NCI-H510A (cell line): ENCODE measurements at places on chromosomes 4 and X.
A peak's percentile ranks its signal among the peaks of the same experiment; 100 is the strongest.

- no peak for DNase-seq
Measured at GRCh38 chrX:7771788-7772438, 71.1 kb upstream of the VCX start.

GRCh38 chrX:68758671-68759070, 70.2 kb upstream of the EFNB1 start:
- DNase-seq = no peak

- no peak for DNase-seq
Measured at GRCh38 chrX:24619647-24620046, 27.5 kb downstream of the PCYT1B start.

DNA sequence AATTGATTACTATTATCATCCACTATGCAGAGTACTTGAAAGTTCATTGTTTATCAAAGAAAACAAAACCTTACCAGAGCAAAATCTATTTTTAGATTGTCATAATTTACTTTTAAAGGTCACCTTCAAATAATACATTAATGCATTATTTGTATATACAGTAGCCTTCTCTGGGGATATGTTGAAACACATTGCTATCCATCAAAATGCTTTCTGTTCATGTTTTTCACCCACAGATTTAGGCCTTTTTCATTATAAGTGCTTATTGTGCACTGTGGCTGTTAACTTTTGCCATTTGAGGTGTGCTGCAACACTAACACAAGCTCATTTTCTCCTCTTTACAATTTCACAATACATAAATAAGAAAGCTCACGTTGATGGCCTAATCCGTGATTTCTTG, 74.1 kb upstream of the ANKRD50 start:
- no peak for DNase-seq

GRCh38 chr4:160848489-160848888, 1315.3 kb downstream of the FSTL5 start:
- no peak for DNase-seq

GRCh38 chrX:9442056-9442455, 22.8 kb upstream of the TBL1X start:
- no peak for DNase-seq

DNA sequence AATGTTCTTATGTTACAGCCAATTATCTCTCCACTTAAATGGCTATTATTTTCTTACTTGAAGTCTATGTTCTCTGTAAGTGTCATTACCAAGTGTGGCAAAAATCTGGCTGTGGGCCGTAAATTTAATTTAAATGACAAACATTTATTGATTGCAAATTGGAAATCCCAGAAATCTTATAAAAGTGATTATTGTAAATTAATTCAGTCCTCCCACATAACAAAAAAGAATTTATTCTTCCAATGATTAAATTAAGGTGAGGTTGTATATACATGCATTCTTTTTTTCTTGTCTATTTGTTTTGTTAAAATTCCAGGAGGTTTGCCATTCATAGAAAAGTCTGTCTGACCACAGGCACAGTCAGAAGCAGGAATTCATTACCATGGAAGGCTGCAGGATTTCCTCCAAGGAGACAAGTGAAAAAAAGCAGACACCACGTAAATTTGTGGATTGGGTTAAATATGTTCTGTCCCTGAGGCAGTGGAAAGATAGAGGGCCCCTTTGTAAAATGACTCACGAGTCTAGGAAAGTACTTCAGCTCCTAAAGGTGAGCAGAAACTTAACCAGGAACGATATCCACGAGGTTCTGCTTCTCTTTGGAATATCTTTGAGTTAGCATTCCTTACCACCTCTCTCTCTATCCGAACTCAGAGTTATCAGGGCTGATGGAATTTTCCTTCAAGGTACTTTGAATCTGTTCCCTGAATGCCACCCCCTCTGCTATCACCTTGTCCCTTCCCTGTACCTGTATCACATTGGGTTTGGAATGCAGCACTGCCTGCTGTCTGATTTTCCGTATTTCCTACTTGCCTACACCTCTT, 10.7 kb downstream of the PPARGC1A start:
- DNase-seq = no peak

- DNase-seq = no peak
Measured at GRCh38 chr4:29390921-29391320, 1329.2 kb upstream of the PCDH7 start.

DNA sequence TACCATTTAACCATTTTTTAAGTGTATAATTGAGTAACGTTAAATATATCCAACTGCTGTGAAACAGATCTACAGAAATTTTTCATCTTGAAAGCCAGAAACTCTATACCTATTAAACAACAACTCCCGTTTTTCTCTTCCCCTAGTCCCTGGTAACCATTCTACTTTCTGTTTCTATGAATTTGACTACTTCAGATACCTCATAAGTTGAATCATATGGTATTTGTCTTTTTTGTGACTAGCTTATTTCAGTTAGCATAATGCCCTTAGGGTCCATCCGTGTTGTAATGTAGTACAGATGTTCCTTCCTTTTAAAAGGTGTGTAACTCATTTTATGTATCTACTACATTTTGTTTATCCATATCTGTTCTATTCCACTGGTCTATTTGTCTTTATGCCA, 48.7 kb downstream of the STAG2 start:
- DNase-seq = no peak

GRCh38 chr4:121822796-121823504, 733 bp downstream of the CCNA2 start:
- peak; percentile 0 for DNase-seq

GRCh38 chr4:78774417-78774816, 1.7 kb upstream of the BMP2K start:
- no peak for DNase-seq
